T-helper 9 cell (primary cell): ENCODE measurements at places on chromosomes 12 and 14.
A peak's percentile ranks its signal among the peaks of the same experiment; 100 is the strongest.

- no peak for DNase-seq
Observed at GRCh38 chr12:5560265-5560664, 128.4 kb downstream of the NTF3 start.

GRCh38 chr12:48901278-48901677 is 24.0 kb downstream of the FKBP11 start:
- no peak for DNase-seq

GRCh38 chr12:85441741-85442140 is 161.7 kb downstream of the ALX1 start:
- DNase-seq, result no peak

DNA sequence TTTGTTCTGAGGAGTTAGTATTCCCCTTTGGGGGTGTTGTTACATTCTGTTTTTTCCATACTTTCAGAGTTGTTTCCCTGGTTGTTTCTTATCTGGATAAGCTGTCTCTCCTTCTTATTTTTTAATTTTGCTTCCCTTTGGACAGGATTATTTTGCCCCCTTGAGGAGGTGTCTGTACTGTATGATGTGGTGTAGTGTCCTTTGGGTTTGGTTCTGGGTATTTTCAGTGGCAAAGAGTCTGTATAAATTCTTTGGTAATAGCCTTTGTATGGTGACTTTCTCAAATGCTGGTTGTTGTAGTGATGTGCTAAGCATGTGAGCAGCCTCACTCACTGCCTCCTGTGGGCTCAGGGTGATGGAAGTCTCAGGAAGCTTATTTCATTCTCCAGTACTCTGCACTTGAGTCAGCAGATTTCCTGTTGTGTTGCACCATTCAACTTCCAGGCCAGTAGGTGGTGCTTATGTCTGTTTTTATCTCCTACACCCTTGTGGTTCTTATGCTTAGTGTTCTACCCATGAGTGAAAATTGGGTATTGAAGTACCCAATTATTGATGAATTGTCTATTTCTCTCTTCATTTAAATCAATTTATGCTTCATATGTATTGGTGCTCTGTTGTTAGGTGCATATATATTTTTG is 103.3 kb upstream of the PMCH start:
- DNase-seq, result no peak

DNA sequence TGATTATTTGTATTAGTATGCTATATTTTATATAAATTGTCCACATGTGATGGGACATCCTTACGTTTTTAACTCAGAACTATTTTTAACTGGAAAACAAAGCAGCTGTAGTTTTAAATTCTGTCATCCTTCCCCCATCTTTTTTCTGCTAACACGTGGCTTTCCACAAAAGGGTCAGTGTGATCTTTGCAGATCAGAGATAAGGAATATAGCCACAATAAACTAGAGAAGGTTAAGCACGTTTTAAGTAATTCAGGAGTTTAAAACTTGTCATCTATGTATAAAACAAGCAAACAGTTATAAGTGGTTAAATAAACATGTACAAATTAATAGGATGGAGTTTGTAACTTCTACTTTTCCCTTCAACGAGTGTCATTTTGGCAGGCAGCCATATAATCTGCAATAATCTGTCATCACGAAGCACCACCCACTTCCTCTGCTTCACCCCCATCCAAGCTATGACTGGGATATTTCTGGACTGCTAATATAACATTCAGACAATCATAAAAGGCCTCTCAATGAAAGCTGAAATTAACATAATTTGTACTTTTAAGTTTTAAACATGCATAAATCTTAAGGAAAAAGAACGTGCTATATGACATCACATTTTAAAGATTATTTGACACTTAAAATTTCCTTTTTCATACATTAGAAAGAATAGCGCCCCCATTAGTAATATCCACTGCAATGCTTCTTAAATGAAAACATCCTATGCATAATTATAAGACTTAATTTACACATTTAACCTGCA is 15.3 kb downstream of the TAOK3 start:
- peak; percentile 18 for DNase-seq

DNA sequence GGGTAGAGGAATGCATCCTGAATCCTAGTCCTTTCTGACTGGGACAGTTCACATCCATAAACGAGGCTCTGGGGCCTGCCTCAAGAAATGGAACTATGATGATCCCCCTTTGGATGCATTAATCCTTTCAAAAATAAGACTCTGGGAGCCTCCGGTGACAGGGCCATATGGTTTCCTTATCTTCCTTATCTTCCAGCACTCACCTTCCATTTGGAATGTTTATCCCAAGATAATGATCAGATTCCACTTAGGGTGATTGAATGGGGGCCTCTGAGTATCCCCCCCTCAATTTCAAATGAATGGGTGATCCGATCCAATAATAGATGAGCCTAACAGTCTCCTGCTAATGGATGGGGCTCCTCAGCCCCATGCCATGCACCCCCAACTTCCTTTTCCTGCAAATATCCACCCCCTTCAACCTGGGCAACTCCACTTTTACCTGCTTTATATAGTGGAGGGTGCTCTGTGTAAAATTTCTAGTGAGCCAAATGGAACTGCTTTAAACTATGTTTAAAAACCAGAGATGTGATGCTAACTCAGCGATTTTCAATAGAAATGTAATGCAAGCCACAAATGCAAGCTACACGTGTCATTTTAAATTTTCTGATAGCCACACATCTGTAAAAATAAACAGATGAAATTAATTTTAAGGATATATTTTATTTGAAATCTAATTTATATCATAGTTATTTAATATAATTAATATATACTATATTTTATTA is 157.8 kb downstream of the ZFP36L1 start:
- no peak for DNase-seq

GRCh38 chr12:70598467-70599193 is 38.6 kb downstream of the PTPRB start:
- DNase-seq, result no peak

GRCh38 chr14:54138354-54139038 is 181.9 kb upstream of the BMP4 start:
- no peak for DNase-seq

DNA sequence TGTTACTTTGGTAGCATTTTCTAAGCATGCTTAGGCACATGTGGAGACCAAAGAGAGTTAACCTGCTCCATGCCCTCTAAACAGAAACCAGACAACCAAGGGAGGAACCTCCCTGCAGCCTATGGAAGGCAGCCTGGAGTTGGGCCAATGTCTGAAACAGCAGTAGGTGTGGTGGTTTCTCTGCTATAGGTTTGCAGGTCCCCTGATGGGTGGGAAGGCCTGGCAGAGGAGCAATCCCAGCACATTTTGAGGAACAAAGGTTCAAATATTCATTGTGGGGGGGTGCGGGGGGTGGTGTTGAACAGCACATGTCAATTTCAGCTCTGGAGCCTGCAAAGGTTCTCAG is 65.4 kb downstream of the DACT1 start:
- DNase-seq, result no peak

GRCh38 chr14:72154645-72155378 is 222.6 kb downstream of the RGS6 start:
- no peak for DNase-seq

- no peak for DNase-seq
Observed at GRCh38 chr14:20792556-20792955, 10.1 kb downstream of the RNASE1 start.

- no peak for DNase-seq
Observed at GRCh38 chr12:115606040-115606439, 671.5 kb downstream of the MED13L start.

DNA sequence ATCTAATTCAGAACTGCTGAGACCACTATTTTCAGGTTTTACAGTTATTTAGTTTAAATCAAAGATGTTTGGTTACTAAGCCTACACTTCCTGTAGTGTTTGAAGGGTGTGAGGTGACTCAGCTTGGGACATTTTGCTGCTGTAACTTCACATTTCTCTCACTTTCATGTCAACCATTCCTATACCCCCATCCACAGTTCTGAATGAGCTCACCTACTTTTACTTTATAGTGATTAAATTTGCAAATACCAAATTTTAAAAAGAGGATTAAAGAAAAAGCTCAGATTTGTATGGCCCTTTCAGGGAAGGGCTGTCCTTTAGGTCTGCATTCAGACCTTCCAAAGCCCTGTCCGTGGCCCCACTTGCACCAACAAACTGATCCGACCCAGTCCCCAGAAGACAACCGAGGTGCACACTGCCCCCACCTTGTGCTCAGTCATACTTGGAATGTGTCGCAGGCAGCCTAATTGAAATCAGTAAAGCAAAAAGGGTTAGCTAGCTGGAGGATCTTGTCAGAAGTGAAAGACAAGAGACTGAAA is 174.4 kb downstream of the MON2 start:
- DNase-seq, result no peak

DNA sequence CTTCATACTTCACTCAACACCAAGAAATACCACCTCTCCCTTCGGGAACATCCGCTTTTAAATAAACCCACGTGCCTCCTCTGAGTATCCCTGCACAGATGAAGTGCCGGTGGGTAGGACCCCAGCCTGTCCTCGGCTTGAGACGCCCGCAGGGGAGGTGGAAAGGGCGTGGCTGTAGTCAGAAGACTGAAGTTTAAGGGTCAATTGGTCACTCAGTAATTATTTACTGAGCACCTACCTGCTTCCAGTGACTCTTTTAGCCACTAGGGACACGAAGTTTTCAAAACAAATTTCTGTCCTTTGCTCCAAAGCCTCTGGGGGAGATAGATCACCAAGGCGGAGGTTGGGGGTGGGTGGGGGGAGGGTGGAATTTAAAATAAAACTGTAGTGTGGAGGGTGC is 309.4 kb downstream of the VRK1 start:
- DNase-seq, result no peak

- no peak for DNase-seq
Observed at GRCh38 chr14:87081004-87081403, 912.0 kb downstream of the GALC start.

- no peak for DNase-seq
Observed at GRCh38 chr14:49203676-49204075, 382.5 kb downstream of the RPS29 start.

- no peak for DNase-seq
Observed at GRCh38 chr12:1758376-1758775, 62.0 kb upstream of the LRTM2 start.

- no peak for DNase-seq
Observed at GRCh38 chr14:58738189-58738836, 100.6 kb downstream of the DACT1 start.

DNA sequence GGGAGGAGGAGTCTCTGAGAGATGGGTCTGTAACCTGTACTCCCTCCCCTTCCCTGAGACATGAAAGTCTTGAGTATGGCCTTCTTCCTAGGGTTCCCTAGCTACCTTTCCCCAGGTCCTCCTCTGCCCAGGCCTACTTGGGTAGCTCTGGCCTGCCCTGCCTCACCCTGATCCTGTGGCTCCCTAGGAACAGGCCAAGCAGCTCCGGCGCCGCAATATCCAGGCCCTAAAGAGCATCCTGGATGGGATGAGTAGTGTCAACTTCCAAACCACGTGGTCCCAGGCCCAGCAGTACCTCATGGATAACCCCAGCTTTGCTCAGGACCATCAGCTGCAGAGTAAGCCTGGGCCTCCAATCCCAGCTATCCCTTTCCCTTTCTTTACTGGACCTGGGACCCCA is 12.3 kb downstream of the PRPF40B start:
- no peak for DNase-seq

DNA sequence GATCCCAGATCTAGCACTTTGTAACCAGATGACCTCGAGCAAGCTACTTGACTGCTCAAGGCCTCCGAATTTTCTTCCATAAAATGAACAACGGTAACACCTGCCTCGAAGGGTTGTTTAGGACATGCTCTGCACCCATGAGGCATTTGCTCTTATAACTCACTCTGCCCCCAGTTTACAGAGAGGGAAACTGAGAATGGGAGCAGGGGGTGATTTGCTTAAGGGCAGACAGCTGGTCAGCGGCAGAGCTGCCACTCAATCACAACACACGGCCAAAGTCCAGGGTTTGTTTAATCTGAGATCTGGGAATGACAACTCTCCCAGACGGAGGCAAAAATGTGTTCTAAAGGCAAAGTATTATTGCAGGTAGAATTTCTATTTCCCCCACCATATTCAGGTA is 156.3 kb downstream of the RIMBP2 start:
- DNase-seq, result no peak

DNA sequence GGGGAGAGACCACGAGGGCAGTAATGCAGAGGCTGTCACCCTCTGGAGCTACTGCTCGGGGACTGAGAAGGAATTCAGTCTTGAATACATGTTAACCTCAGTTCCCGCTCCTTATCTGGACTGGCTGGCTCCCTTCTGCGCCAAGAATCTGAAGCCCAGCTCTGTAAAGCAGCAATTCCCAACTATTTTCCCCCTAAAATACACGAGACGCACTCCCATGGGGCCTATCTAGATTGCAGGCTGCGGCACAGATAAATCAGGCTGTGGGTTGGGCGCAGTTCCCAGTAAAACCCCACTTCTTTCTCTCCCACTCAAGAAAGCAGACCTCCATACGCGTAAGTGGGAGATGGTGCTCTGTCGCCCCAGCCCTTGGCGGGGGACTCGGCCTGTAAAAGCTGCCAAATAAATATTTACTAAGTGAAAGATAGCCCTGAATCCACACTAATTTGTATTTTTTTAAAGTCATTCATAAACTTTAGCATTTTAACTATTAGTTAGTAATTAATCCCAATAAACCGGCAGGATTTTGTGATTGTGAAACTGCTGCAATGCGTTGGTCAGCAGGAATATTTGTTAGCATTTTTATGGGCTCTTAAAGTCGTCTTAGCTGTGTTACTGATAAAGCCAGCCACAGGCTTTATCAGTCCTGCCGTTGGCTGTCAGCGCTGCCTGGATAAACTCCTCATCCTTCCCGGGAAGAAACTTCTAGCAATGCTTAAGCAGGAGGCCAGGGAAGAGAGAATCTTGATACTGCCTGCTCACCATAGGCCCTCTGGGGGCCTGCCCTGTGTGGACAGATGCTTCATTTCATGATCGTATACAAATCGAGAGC is 17.8 kb downstream of the FBXL14 start:
- no peak for DNase-seq

DNA sequence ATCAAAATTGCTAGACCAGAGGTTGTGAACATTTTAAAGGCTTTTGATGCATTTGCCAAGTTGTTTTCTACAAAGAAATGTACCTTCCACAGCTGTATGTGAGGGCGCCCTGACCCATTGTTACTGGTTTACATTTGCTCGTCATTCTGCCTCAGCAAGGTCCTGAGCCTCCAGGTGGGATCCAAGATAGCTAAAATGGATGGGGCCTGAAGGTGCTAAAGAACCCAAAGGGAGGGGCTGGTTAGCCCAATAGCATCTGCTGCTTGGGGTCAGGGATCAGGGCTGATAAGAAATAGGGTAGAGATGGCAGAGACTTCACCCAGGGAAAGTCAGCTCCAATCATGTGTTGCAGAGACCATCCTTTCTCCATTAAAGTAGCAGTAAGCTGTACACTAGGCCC is 43.1 kb downstream of the GALNT16 start:
- no peak for DNase-seq
